ENCODE measurements at places on chromosomes 5 and 9.

- DNase-seq, result no peak
Observed at GRCh38 chr5:5617024-5617423, 194.5 kb downstream of the ICE1 start.

GRCh38 chr9:27499451-27499850 is 24.6 kb upstream of the IFNK start:
- DNase-seq, result no peak

DNA sequence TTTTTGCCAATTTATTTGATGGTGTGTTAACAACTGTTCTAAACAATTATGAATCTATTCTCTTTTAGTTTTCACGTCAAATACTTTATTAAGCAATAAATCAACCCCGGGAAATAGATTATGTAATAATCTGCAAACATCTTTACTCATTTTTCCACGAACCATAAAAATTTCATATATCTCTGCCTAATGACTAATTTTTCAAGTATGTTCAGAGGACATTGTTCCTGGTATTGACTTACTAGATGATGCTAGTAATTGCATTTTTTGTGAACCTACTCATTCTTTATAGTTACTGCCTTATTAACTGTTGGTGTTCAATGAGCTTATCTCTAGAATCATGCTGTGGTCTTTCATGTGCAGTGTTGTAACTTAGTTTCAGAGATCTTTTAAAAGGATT is 41.0 kb upstream of the FBN2 start:
- DNase-seq, result no peak

DNA sequence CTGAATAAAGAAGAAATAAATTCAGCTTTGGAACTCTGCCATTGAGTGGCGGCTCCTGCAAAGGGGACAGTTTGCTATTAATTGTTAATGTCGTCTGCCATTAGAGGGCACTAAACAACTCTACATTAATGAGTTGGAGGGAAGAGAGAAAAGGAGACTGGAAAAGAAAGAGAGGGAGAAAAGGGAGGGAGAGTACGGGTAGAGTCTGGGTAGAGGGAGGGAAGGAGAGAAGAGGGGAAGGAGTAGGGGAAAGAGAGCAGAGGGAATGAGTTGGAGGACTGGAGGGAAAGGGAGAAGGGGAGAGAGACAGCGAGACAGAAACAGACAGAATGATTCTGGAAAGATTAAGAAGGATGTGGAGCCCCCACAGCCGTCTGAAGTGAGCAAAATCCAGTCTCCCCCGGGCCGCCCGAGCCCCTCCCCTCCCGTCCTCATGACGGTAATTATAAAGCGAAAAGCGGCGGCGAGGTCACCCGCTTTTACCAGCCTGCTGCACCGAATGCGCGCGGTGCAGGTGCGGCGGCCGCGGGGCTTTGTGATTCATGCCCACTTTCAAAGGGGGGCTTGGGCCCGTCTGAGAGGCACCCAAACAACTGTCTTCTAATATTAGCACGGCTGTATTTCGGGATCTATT is 1.9 kb upstream of the FST start:
- DNase-seq, result no peak

DNA sequence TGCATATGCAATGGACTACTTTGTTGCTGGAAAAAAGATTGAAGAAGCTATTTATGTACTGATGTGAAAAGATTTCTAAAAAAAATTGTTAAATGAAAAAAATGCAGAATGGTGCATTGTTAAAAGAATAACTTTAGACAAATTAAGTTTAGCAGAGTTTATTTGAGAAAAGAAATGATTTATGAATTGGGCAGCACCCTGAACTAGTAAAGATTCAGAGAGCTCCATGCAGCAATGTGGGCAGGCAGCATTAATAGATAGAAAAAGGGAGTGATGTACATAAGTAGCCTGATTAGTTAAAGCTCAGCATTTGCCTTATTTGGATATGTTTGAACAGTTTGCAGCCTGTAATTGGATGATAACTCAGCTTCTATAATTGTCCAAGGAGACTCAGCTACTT is 677.9 kb upstream of the SEMA6A start:
- no peak for DNase-seq

DNA sequence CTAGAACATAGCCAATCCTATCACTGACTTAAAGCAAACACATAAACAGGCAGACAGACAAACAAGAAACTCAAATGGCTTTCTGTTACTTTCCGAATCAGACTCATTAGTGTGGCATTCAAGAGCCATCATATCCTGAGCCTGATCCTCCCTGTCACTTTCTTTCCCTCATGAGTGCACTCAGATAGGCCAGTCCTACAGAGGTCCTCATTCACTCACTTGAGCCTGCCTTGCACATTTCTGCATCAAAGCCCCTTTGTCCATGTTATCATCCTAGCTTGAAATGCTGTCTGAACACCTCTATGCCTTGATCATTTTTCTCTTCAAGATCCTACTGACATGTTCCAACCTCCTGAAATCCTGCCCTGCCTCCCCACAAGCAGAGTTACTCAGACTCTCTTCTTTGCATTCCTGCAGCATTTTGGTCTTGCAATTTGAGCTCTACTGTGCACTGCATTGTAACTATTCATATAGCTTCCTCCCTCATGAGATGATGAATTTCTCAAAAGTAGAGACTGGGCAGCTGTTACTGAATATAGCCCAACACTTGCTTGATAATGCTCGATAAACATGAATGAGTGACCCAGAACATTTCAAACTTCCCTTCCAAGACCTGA is 126.9 kb downstream of the PALM2AKAP2 start:
- no peak for DNase-seq

GRCh38 chr5:149175346-149176105 is 34.2 kb downstream of the ABLIM3 start:
- peak; percentile 21 for DNase-seq

GRCh38 chr5:156025656-156026055 is 301.3 kb upstream of the SGCD start:
- DNase-seq, result no peak

DNA sequence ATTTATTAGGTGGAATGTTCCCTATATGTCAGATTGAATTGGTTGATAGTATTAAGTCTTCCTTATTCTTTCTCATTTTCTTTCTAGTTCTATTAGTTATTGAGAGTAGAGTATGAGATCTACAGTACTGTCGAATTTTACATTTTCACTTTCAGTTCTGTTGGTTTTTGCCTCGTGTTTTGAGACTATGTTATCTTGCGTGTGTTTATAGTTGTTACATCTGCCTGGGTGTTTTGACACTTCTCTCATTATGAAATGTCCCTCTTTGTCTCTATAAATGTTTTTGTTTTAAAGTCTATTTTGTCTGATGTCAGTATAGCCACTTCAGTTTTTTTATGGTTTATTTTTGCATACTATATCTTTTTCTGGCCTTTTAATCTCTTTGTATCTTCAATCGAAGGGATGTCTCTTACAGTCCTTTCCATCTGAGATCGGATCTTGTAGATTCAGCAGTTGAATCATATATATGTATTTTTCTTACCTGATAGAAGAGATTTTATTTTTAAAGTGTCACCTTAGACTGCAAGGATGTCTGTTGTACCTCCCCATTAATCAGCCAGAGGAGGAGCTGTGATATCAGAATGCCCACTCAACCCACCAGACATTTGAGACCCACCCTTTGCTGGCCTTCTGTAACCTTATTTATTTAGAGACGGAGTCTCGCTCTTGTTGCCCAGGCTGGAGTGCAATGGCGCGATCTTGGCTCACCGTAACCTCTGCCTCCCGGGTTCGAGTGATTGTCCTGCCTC is 20.7 kb downstream of the EHMT1 start:
- no peak for DNase-seq

DNA sequence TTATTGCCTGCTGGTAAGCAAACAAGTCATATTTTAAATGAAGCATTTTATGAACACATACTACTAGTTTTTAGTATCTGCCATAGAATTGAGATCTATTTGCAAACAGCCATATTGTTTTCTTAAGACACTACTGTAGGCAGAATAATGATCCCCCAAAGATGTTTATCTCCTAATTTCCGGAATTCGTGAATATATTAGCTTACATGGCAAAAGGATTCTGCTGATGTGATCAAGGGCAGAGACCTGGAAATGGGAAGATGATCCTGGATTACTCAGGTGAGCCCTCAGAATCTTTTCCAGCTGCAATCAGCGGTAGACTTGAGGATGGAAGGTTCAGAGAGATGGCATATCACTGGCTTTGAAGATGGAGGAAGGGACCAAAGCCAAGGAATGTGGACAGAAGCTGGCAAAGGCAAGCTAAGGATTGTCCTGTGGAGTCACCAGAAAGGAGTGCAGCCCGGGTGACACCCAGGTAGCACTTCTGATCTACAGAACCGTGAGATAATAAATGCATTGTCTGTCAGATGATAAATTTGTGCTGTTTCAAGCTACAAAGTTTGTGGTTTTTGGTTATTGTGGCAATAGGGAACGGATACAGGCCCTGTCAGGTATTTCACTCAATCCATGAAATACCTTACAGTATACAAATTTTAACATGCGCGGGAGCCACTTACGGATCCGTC is 1.0 kb upstream of the ERCC6L2 start:
- peak; percentile 12 for DNase-seq

DNA sequence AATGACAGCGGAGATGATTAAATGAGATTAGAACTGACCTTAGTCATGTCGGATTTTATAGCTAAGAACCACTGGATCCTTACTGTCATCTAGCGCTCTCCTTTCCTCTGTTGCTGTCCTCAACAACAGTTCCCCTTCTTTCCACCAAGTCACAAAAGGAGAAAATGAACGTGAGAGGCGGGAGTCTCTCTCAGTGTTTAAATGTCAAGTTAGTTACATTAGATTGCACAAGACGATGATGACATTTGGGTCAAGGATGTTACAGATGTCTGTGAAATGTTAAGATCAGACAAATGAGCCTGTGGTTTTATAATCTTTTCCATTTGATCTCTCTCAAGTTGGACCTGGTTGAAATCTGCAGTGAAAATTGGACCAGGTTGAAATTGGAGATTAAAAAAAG is 53.5 kb downstream of the FBXO38 start:
- peak; percentile 46 for DNase-seq

DNA sequence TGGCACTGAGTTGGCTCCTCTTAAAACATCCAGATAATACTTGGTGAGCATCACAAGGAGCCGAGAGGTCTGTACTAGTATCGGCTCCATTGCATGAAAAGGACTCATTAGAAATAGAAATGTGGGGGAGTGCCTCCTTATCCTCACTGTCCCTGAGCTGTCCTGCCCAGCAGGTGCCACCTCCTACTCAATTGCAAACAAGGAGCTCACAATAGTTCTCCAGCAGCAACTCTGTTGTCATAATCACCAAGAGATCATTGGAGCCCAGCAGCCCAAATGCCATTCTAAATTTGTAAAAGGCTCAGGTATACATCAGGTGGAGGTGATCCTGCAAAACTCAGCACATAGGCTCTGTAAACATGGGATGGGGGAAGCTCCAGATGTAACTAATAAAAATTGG is 99.1 kb downstream of the PLK2 start:
- no peak for DNase-seq

DNA sequence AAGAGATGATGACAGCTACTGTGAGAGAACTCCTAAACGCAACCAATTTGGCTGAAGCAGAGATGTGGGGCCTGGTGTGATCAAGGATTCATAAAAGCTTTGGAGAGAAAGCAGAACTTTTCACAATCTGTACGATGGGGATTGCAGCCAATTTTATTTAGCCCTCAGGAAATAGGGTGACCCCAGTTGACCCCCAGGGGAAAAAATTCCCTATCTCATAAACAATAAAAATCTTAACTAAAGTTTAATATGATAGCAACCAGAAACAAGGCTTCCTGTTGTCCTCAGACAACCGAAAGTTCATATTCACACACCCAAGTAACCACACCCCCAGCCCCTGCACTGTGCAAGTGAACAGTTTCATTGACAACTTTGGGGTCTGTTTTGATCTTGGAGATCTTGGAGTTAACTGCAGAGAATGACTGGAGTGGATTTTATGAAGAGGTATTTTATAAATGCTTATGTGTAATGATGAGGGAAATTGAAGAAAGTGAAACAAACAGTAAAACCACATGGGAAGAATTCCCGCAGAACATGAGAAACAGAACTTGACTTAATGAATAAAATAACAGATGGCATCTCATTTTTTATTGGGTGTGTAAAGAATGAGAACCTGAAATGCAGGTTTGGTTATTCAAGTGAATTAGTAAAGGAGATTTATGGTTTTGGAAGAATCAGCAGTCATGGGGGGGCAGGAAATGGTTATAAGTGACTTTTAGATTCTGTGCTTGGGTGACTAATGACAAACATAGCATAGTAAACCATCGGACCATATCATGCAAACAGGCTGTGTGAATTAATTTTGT is 94.5 kb downstream of the PDE4D start:
- no peak for DNase-seq

GRCh38 chr9:137694236-137694959 is 75.6 kb downstream of the EHMT1 start:
- no peak for DNase-seq

- DNase-seq, result peak; percentile 94
Observed at GRCh38 chr5:150497274-150497988, 10.5 kb upstream of the NDST1 start.

DNA sequence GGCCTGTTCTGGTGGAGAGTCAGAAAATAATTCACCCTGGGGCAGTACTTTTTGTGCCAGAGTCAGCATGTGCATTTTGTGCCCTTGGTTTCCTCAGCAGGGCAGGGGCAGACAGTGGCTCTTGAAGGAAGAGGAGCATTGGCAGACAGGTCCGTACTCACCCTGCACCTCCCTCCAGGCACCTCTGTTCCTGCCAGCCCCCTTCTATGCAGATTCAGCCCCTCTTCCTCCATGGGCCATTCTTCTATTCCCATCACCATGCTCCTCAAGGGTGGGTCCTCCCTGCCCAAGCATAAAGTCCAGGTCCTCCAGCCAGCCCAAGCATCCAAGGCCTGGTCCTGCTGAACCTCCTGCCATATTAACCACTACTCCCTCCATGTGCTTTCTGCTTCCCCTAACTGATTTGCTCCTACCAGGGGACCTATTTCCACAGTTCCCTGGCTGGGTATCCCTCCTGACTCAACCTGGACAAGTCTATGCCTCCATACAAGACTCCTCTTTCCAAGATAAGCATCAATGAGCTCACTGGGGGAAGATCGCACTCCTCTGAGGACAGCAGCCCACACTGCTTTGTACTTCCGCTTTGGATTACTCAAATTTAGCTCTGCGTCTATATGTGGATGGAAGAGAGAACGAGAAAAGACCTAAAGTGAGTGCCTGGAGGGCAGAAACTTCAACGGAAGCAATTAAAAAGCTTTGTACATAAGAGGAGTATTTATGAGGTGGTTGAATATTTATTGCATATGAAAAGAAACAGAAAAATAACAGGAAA is 9.3 kb upstream of the ACSL6 start:
- no peak for DNase-seq

GRCh38 chr9:7173139-7173538 is 415.4 kb downstream of the KDM4C start:
- DNase-seq, result no peak
